Stimulated activated CD4-positive, alpha-beta T cell treated with anti-CD3 and anti-CD28 coated beads, Interleukin-4, amount 100 ng/mL, for 24 hours (primary cell): ENCODE measurements at places on chromosomes 16 and 17.
A peak's percentile ranks its signal among the peaks of the same experiment; 100 is the strongest.

GRCh38 chr16:24101431-24101830 is 154.7 kb upstream of the CACNG3 start:
- DNase-seq, result no peak

DNA sequence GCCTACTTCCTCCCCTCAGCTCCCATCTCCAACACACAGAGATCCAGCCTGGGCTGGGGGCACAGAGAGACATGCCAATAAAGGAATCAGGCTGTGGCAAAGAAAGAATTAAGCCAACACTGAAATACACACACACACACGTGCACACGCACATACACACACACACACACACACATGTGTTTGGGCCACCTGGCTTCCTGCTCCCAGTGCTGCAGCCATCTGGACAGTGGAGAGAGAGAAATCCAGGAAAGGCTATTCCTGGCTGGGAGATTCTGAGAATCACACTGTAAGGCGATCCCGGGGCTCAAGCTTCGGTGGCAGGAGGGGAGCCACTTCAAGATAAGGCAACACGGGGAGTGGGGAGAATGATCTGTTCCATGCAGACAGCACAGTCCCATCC is 72.4 kb downstream of the NOG start:
- DNase-seq, result no peak

DNA sequence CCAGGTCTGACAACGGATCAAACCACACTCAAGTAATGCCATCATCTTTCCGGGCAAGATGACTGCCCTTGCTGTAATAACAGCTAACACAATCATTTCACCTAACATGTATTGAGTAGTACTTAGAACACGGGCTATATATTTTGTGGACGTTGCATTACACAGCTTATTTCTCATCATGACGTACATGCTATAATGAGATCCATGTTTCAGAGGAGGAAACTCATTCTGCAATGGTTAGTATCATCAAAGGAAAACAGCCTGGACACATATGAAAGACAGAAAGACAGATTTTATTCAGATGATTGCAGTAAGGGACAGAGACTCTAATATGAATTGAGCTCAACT is 446.7 kb downstream of the HS3ST3B1 start:
- DNase-seq, result no peak

GRCh38 chr16:68071518-68071901 is 13.7 kb upstream of the NFATC3 start:
- no peak for DNase-seq

DNA sequence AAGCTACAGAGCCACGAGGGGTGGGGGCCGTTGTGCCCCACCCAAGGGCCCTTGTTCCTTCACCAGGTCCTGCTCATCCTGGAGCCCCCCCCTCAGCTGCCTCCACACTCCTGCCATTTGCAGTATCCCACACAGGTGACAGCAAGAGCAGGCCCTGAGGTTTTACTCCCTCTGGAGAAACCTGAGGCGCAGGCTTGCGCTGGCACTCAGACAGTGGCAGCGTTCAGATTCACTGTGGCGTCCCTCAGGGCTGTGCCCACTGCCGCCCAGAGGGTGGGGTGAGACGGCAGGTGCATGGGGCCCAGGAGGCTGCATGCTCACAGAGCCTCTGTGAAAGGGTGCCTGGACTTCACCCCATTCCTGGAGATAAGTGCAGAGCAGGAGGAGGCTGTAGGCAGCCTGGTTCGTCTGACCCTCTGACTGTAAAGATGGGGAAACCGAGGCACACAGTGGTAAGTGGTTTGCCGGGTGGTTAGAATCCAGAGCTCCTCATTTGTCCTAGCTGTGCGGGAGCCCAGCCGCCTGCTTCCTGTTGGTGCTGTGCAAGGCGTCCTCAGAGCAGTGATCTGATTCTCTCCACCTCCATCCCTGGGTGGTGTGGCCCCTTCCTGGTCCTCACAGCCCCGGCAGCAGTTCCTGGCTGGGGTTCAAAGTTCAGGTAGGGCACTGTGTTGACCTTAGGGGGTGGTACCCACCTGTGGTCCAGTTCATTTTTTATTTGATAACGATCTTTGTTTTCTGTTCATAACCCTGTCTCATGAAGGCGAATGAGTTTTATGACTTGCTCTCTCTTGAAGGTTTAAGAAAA is 1.6 kb downstream of the SPIRE2 start:
- DNase-seq, result no peak

GRCh38 chr16:11188801-11189740 is 66.9 kb downstream of the SOCS1 start:
- no peak for DNase-seq

- DNase-seq, result no peak
Observed at GRCh38 chr16:70391881-70392481, 45.3 kb downstream of the DDX19A start.

GRCh38 chr17:48553826-48554225 is 8.9 kb upstream of the HOXB2 start:
- DNase-seq, result no peak

GRCh38 chr17:50956750-50957523 is 90.8 kb upstream of the TOB1 start:
- DNase-seq, result peak; percentile 70

DNA sequence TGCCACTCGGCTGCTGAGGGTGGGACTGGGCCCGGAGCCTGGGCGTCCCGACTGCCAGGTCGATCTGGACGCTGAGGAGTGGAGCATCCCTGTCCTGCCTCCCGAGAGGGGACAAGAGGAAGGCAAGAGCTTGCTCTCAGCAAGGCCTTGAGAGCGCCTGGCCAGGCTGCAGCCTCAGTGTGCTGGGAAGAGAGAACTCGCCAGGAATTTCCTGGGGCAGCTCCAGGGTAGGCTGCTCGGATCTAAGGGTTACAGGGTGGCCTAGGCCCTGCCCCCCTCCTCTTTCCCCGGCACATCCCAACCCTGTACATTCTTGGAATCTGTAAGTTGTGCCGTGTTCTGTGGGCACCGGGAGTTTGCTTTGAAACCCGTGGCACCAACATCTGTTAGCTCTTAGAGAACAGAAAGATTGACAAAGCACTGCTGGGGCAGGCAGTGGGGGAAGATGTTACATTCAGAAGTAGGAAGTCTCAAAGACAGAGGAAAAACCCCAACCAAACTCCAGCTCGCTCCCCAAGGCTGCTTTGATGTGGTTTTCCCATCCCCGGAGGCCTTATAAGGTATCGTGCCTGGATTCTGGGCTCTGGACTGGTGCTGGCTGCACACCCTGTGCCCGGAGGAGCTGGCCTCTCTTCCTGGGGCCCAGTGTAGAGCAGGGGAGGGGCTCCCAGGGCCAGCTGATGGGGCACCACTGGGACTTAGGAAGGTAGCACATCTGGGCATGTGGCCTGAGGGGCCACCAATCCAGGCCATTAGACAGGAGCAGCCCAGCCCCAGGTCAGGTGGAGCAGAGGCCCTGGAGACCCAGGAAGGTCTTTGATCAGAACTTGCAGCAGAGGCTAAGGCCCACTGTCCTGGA is 55.2 kb downstream of the NKD1 start:
- no peak for DNase-seq

DNA sequence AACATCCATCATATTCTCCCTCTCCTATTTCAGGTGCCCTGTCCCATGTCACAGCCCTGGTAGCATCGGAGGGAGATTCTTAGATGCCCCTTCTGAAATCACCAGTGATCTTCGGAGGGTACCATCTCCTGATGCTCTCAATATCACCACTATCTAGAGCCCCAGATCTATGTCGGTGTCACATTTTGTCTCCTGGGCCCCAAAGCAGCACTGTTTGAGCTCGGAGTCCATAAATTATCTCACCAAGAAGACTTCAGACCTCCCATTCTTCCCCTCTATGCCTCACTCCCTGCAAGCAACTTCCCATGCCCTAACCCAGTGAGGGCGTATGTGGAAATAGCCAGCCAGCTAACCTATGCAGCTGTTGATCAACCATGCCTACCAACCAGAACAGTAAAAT is 51.5 kb upstream of the NLK start:
- DNase-seq, result no peak

- DNase-seq, result peak; percentile 59
Observed at GRCh38 chr17:28925912-28926365, 23.1 kb upstream of the DHRS13 start.

DNA sequence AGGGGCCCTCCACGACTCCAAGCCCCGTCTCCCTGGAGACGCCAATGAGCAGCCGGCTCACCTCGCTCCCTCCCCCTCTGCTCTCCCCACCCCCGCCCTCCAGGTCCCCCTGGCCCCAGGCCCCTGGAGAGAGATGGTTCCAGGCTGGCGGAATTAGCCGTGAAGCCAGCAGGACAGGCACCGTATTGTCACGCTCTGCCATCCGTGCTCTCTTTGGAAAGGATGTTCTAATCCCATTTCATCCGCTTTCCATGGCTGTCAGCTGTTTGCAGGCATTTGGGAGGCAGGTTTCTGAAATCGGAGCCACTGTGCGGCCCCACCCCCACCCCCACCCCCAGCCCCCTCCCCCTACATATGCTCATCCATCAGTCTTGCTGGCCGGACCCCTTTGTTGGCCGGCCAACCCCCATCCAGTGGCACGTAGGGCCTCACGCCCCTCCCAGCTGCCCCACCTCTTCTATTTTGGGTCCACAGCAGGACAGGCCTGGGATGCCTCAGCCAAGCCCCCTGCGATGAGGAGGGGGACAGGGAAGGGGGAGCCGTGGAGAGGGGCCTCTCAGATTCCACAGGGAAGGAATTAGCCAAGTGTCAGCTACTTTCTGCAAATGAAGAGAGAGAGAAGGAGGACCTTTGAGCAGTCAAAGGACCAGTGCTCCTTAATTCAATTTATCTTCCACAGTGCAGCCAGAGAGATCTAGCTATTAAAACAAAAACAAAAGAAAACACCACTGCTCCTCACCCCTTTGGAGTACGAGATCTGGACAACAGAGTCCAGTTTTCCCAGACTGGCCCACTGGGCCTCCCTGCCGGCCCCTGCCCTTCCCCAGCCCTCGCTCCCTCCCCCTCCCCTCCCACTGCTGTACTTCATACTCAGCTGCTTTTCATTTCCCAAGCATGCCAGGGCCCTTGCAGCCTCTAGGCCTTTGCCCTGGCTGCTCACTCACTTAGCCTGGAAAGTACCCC is 30.7 kb downstream of the SDK2 start:
- no peak for DNase-seq

- DNase-seq, result no peak
Observed at GRCh38 chr17:40366076-40366860, 1.7 kb upstream of the GJD3 start.

DNA sequence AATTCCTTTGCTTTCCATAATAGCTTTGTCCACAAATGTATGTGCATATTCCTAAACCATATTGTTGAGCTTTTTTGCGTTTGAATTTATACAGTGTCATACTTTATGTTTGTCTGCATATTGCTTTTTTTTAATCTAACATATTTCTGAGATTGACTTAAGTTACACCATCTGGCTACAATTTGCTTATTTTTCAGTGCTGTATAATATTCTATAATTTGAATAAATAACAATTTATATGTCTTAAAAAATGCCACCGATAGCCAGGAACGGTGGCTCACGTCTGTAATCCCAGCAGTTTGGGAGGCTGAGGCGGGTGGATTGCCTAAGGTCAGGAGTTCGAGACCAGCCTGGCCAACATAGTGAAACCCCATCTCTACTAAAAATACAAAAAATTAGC is 1.5 kb upstream of the PIMREG start:
- DNase-seq, result no peak

DNA sequence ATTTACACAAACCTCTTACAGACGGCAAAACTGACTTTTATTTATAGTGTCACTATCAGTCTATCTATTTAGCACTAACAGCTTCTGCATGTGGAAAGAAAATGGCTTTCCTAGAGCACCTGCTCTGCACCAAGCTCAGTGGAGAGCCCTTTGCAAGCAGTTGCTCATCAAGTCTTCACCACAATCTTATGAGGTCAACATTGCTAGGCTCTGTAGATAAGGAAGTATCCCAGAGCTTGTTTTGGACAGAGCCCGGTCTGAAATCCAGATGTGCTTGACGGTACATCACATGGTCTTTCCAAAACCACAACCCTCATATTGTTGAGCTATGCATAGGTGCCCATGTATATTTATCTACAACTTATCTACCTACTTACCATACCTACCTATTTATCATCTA is 572.7 kb upstream of the CDH5 start:
- DNase-seq, result no peak

GRCh38 chr16:67917140-67917851 is 14.4 kb downstream of the CTRL start:
- no peak for DNase-seq

- DNase-seq, result no peak
Observed at GRCh38 chr16:58789351-58789750, 55.2 kb upstream of the GOT2 start.

DNA sequence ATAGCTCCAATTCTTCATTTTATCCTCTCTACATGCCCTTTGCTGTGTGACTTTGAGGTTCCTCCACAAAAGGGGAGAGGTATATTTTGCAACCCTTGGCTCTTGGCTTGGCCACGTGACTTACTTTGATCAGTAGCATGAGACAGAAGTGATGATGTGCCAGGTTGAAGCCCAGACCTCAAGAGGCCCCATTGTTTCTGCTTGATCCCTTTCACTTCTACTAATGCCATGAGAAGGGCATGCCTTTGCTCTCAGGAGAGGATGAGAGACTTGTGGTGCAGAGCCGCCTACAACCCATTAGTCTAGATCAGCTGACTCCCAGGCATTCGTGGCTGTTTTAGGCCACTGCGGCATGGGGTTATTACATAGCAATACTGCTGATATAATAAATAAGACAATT is 356.2 kb upstream of the SALL1 start:
- DNase-seq, result no peak

DNA sequence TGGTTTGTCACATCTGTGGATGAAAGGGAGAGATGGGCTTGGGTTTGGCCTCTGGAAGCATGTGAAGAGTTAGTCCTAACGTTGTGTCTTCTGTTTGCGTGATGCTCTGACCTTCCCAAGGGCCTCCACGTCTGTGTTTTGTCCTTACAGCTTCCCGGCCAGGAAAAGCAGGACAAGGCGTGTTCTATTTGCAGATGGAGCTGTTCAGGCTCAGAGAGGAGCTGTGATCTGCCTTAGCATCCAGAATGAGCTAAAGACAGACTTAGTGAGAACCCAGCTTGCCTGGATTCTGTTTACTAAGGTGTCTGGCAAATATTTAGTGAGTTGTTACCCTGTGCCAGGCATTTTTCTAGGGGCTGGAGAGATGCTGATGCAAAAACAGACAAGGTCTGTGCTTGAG is 282.1 kb downstream of the CBLN1 start:
- no peak for DNase-seq

- DNase-seq, result no peak
Observed at GRCh38 chr16:82867485-82867884, 240.7 kb downstream of the CDH13 start.

DNA sequence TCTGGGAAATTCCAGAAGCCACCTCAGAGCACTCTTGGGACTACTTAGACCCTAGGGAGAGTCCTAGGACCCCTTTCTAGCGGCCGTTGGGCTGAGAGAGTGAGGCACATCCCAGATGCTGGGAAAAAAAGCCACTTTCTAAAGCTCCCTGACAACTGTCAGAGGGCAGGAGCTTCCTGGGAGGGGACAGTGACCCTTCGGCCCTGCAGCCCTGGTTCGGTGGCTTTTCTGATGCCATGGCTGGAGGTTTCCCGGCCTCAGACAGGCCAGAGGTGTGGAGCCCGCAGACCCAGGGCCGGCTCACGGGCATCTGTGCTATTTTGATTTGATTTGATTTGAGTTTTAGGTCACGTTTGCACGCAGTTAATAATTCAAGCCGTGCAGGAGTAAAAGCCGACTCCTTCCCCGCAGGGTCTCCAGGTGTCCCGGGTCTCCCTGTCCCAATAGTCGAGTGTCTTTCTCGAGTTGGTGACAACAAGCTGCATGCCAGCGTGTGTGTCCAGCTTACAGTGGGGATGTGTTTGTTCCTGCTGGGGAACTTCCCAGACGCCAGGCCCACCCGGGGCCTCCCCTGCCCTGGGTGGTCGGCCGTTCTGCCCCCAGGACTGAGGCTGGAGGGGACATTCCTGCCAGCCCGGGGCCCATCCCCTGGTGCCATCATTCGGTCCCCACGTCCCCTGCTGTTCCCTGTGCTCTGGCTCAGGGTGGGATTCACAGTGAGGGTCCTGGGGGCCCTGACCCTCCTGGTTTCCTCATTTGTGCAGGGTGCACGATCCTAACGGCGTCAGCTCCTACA is 1.0 kb upstream of the CBFA2T3 start:
- DNase-seq, result no peak
